ENCODE measurements at places on chromosomes 7 and 10.

DNA sequence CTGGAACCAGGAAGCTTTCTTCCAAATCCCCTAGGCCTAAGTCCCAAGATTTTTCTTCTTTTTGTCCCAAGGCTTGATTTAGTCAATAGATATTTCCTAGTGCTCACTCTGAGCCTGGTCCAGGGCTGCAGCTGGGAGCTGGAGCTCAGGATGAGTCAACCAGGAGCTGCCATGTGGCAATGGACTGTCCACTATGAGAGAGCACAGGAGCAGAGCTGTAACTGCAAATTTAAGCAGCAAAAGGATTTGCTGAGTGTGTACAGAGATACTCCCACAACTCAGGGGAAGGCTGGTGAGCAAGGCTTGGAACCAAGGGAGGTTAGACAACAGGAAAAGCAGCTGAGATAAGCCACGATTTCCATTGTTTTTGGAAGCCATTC is 92.1 kb upstream of the CXCL12 start:
- no peak for DNase-seq

DNA sequence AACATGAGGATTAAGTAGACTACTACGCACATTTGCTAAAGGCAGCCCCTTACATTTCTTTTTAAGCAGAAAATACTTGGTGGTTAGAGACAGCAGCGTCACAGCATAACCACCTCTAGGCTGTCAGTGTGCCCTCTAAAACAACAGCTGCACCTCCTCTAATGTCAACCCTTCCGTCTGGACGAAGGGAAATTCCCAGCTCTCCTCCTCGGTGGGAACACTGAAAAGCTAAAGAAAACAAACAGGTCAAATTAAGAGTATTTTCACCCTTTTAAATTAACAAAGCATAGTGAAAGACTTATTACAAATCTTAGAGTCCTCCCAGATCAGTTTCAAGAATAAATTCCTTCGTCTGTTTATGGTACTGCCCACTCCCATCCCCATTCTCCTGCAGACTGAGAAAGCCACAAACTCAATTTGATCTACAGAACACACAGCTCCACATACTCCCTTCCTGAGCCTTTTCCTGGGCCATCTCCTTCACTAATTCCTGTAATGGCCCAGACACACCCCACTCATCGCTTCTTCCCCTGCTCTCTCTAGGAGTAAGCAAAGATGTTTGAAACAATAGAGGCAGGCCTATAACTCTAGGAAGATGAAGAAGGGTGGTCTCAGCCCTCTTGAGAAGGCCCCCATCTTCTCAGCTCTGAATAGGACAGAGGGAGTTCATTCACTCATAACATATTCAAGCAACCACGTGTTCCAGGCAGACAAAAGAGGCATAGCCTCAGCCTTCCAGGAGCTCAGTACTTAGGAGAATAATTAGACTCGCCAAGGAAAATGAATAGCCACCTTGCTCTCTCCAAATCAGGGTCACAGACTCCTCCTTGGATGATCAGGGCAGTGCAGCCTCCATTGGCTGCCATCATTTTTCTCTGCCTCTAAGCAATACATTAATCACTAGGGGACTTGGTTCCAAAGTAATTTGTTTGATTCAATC is 47.5 kb upstream of the HNRNPH3 start:
- no peak for DNase-seq

DNA sequence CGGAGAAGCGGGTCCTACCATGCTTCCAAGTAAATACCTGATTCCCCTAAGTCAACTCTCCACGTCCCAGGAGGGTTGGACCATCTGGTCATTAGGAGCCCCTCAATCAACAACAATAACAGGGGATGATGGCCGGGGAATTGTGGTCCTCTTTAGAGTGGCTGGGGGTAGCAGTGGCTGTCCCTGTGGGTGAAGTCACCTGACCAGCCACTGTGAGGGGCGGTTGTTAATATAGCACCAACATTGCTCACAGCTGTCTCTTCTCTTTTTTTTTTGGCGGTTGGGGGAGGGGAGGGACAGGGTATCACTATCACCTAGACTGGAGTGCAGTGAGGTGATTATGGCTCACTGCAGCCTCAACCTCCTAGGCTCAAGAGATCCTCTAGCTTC is 67.9 kb downstream of the SPDYE5 start:
- no peak for DNase-seq

DNA sequence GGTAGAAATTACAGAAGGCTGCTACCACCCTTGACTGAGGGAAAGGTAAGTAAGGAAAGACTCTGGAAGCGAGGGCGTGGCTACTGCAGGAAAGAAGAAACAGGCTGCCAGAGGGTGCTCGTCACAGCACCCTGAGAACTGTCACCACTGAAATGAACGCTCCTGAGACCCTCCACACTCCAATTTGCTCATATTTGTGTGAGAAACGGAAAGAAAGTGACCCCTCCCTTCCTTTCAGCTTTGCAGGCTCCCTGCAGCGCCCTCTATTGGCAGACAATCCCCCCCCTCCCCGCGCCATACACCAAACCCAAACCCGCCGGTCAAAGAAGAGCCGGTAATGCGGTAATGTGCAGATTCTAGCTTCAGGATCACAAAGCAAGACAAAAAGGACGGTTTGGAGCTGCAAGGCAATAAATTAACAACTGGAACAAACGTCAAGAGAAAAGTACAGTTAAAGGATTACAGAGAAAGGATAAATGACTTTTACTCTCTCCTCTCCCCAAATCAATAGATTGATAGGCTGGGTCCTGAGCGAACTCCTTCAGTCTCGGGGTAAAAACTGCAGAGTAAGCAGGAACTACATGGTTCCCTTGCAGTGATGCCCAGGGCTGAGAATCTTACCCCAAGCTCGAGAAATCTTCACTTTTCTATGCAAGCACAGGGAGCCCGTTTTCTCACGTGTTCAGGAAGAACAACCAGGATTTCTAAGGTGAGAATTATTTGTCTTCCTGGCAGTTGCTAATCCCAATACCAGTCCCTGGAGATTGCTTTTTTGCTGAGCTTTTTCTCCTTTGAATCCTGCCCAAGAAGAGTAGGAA is 47.6 kb downstream of the STEAP1B start:
- peak; percentile 6 for DNase-seq

DNA sequence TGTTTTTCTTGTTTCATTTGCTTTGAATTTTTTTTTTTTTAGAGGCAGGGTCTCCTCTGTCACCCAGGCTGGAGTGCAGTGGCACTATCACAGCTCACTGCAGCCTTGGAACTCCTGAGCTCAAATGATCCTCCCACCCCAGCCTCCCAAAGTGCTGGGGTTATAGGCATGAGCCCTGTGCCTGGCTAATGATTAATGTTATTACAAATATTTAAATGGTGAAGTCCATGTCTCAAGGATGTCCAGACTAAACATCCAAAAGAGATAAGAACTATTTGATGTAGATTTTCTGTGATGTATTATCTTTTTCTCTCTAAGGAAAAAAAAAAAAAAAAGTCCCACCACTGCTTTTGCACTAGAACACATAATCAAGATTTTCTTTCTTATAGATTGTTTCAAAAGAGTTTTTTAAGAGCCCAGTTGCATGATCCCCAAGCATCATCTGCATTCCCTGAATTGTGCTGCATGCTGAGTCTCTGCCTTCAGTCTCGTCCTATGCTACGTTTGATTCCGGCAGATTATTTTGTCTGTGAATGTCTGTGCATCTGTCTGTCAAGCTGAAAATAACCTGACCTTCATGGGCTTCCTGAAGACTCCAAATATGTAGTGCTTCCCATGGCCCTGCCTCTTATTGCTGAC is 33.4 kb downstream of the MACROH2A2 start:
- no peak for DNase-seq

- DNase-seq = peak; percentile 22
These were observed 124.8 kb downstream of the MPP7 start for GRCh38 chr10:28177944-28178637.

GRCh38 chr10:18498998-18499397 is 152.4 kb downstream of the NSUN6 start:
- DNase-seq = no peak

All from CD4-positive, alpha-beta T cell treated with Interleukin-15 for 4 hours (primary cell).